ENCODE measurements at places on chromosomes 1 and 21. TPM values are rescaled to one million over a fixed set of nuclear protein-coding genes. Genes with fewer than 3 reads are reported as not detected.

Gene RXRG
- 8.4 TPM for total RNA-seq

Gene ADAM30
- not detected for total RNA-seq

Gene SEMA6C
- total RNA-seq: 6.4 TPM

Gene RPE65
- total RNA-seq: not detected

Gene PRELP
- 47.5 TPM for total RNA-seq

Gene CHIA
- 10.9 TPM for total RNA-seq

Gene CFHR5
- total RNA-seq: not detected

Gene KRTAP19-3
- total RNA-seq: not detected
